ENCODE measurements at places on chromosomes 16 and 17. TPM values are rescaled to one million over a fixed set of nuclear protein-coding genes. Genes with fewer than 3 reads are reported as not detected.

Gene EPN3
- polyA plus RNA-seq, result 1.8 TPM

Gene KRTAP2-3
- polyA plus RNA-seq, result not detected

Gene GNAO1
- polyA plus RNA-seq, result 278 TPM

Gene FOXL1
- polyA plus RNA-seq, result 2.2 TPM

Gene ZDHHC1
- polyA plus RNA-seq, result 18.7 TPM

Gene SLC43A2
- 42.8 TPM for polyA plus RNA-seq

Gene HBA2
- 1,794 TPM for polyA plus RNA-seq

Gene MT3
- polyA plus RNA-seq, result 363 TPM

Gene ADAT1
- polyA plus RNA-seq, result 40.7 TPM

Gene SLC13A2
- 0.27 TPM for polyA plus RNA-seq

Gene RNF222
- polyA plus RNA-seq, result 0.11 TPM

Gene DNAH17
- polyA plus RNA-seq, result 2.5 TPM

Gene NXPH3
- polyA plus RNA-seq, result 7.0 TPM

Gene MPV17L
- 10.9 TPM for polyA plus RNA-seq

Gene TBC1D3H
- not detected for polyA plus RNA-seq

DNA sequence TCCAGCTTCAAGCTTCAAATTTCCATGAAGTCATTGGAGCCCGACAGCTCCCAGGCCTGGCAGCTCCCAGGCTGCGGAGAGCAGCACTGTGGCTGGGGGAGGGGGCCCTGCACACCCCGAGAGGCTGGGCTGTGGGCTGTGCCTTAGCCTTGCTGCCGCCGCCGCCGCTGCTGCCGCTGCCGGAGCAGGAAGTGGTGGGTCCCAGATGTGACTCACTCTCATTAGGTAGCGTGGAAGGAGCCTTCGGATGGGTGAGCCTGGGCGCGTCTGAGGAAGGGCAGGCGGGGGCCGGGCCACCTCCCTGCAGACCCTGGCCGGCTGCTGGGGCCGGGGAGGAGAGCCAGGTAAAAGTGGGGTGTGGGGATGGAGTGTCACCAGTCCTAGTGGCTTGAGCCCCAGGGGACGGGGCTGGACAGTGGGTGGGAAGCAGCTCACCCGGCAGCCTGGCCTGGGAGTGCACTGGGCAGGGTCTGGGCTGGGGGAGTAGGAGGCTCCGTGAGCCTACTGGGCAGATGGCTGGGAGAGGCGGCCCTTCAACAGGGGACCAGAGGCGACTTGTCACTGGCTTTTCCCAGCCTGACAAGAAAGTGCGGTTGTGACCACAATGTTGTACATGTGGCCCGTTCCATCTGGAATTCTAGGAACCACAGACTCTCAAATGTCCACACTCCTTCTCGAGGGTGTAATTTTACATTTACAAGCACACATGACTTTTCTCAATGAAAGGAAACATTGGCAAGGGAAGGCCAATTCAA lies at the start of gene ADCY7:
TSS of gene ADCY7 (plus strand) at position 215 of the 755 bp plus-strand sequence. CDS start 21,629 bp downstream, outside the sequence.
- no peak for DNase-seq

DNA sequence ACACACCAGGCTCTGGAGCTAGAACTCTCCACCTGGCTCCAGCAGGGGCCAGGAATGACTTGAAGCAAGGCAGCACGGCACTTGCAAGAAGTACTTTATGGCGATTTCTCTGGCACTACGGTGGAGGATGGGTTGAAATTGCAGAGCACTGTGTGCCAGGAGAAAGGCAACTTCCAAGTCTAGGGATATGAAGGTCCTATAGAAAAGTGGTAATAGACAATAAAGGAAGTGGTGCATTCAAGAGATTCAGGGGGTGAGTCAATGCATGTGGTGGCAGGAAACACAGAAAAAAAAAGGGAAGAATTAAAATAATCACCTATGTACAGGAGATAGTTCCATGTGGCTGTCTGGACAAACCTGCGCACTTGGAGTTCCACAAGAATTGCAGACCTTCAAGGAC lies 240.3 kb upstream of the DYNLRB2 start:
- DNase-seq, result no peak

- DNase-seq, result no peak
These were observed 7.2 kb downstream of the POLR3E start for GRCh38 chr16:22304411-22304810.

- no peak for DNase-seq
These were observed 1.1 kb upstream of the CYLD start for GRCh38 chr16:50740736-50741135.

- DNase-seq, result no peak
These were observed 436.7 kb downstream of the MAF start for GRCh38 chr16:79163691-79164387.

GRCh38 chr16:88073201-88073721 lies 122.0 kb downstream of the BANP start:
- DNase-seq, result no peak

GRCh38 chr16:85415196-85416090 lies 197.7 kb upstream of the GSE1 start:
- no peak for DNase-seq

- no peak for DNase-seq
These were observed 23.0 kb downstream of the PPL start for GRCh38 chr16:4913774-4914525.

DNA sequence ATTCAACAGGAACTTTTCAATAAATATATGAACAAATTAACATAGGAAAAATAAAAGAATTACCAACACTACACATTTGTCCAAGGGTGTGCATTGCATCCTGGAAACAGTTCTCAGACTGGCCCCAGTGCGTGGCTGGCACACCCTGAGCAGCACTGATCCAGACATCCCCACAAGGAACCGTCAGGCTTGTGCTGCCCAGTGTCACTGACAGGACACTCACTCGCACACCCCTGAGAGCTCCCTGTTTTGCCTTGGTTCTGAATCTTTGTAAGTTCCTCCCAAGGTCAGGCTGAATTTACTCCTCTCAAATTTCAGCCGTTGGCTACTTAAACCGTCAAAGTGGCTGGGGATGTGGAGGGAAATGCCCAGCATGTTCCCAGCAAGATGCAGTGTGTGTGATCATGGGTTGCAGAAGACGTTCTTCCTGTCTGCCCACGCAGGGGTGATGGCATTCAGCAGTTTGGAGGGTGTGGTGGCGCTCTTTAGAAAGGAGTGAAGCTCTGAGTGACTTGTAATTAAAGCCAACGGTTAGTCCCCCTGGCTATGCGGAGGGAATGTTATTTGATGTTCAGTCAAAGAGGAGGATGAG lies 1.7 kb downstream of the MT2A start:
- peak; percentile 41 for DNase-seq

DNA sequence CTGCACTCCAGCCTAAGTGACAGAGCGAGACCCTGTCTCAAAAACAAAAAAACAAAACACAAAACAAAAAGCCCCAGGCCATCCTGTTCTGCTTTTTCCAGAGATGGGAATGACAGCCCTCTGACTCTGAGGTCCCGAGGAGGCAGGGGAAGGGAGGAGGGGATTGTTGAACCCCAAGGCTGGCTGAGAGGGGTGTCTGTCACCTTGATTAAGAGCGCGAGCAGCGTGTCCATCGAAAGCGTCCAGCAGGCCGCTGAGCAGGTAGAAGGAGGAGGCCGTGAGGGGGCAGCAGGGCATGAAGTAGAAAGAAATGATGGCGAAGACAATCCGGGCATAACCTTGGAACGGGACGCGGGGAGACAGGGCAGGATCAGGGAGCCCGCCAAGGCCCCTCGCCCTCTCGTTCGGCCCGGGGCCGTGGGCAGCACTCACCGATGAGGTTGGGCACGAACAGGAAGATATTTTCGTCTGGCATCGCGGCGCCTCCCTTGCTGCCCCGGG lies 593 bp downstream of the CDIPT start:
- no peak for DNase-seq

DNA sequence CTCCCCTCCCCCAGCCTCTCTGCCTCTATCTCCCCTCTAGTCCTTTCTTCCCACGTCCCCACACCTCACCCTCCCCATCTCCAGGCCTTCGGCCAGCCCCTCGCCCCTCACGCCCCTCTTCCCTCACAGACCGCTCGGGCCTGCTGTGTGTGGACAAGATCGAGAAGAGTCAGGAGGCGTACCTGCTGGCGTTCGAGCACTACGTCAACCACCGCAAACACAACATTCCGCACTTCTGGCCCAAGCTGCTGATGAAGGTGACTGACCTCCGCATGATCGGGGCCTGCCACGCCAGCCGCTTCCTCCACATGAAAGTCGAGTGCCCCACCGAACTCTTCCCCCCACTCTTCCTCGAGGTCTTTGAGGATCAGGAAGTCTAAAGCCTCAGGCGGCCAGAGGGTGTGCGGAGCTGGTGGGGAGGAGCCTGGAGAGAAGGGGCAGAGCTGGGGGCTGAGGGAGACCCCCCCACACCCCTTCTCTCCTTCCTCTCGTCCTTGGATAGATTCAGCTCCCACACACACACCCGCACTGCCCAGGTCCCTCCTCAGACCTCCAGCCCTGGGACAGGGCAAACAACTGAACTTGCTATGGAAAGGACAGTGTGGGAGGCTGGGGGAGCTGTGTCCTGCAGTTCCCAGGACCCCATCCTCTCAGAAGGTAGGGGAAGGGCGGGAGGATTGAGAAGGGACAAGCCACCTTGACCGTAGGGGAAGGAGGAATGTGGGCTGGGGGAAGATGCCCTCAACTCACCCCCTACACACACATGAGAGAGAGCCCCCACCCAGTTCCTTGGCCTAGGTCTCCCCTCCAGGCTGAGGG lies 11.1 kb downstream of the NR1D1 start:
- no peak for DNase-seq

GRCh38 chr16:11620243-11621003 lies 33.7 kb upstream of the LITAF start:
- DNase-seq, result no peak

DNA sequence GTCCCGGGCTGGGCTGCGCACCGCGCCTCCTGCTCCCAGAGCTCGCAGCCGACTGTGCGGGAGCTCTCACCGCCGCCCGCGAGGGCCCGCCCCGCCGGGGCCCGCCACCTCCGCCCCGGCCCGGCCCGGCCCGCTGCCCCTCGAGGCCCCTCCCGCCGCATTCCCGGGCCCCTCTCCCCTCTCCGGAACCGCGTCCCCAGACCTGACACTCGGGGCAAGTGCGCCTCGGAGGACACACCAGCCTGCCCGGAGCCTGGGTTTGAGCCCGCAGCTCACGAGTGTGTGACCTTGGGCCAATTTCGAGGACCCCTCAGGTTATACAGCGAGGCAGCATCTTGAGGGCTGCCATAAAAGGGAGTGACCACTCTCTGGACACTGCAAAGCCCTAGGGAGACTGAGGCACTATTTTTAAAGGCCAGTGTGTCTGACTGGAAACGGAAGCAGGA lies 2.0 kb upstream of the GRIN2C start:
- no peak for DNase-seq

GRCh38 chr16:48276102-48276501 lies 28.8 kb upstream of the ABCC11 start:
- DNase-seq, result no peak

DNA sequence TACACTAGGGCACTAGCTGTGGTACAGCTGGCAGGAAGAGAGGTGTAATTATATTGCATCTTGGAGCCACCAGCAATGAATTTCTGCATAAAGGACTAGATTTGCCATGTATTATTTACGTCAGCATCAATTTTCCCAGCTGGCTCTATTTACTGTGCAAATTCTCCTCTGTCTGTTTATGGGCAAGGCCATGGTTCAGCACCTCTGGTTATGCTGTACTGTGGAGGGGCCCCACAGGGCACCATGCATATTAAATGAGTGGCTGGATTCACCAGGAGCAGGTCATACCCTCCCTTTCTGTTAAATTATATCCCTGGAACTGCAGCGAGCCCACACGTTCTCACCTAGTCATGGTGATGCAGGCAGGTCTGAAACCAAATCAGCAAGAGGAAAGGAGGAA lies 19.8 kb downstream of the RAD51D start:
- no peak for DNase-seq

DNA sequence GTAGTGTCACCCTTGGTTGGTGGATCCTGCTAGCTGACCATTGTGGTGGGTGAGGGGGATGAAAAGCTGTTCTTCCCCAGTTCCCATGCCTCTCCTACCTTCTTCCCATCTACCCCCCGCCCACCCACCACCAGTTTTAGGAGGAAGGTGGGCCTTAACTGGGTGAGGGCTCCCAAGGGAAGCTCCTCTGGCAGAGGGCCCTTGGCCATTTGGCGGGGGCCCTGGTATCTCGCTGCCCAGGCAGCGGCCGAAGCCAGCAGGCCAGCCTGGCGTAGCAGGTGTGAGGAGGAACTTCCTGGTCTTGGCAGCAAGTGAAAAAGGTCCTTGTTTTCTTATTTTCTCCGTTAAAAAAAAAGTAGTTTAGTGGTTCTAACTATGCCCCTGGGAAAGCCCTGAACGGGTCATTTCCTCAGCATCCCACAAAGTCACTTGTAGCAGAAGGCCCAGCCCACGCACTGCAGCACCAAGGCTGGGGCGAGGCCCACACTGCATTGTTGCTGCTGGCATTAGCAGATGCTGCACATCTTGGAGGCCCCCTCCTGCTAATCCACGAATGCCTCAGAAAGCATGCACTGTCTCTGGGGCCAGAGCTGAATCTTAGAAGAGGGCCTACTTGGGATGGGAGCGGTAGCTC lies 72.5 kb downstream of the MPRIP start:
- DNase-seq, result no peak

GRCh38 chr17:68600931-68601564 lies at the start of gene FAM20A:
Gene FAM20A, minus strand, starts transcription at chr17:68601367. Its CDS starts 701 bp downstream, at chr17:68600666.
- no peak for DNase-seq

DNA sequence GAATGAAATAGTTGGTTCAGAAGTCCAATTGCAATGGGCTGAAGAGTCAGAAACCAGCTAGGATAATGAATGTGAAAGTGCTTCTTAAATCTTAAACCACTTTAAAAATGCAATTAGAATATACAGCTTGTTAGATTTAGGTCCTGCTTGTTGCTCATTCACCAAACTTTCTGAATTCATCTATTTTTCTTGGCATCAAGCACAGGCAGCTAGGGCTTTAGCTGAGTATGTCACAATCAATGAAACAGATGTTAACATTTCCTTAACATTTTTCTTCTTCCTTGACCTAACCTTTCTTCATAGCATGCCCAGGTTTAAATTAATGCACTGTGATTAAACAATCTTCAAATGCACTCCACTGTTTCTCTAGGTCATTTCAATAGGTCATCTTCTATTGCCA lies 14.4 kb downstream of the KIF2B start:
- no peak for DNase-seq

DNA sequence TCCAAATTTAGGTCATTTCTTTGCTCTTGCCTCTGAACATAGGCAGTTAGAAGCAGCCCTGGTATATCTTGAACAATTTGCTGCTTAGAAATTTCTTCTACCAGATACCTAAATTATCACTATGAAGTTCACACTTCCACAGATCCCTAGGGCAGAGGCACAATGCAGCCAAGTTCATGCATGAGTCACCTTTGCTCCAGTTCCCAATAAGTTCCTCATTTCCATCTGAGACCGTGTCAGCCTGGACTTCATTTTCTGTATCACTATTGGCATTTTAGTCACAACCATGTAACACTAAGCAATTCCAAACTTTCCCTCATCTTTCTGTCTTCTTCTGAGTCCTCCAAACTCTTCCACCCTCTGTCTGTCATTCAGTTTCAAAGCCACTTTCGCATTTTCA lies 45.0 kb downstream of the KCNJ16 start:
- DNase-seq, result no peak

- DNase-seq, result no peak
These were observed 826 bp upstream of the MPO start for GRCh38 chr17:58281511-58282011.

- no peak for DNase-seq
These were observed 72.3 kb downstream of the TOX3 start for GRCh38 chr16:52474679-52475078.

GRCh38 chr16:84618581-84619460 lies 943 bp upstream of the COTL1 start:
- DNase-seq, result no peak

Data from spinal cord (tissue), 10 donors.